T-cell (primary cell): ENCODE measurements at places on chromosomes 12 and 14. TPM values are rescaled to one million over a fixed set of nuclear protein-coding genes. Genes with fewer than 3 reads are reported as not detected.

Gene WIF1
- not detected for total RNA-seq

Gene OR4K17
- total RNA-seq: not detected

Gene HNF1A
- not detected for total RNA-seq

DNA sequence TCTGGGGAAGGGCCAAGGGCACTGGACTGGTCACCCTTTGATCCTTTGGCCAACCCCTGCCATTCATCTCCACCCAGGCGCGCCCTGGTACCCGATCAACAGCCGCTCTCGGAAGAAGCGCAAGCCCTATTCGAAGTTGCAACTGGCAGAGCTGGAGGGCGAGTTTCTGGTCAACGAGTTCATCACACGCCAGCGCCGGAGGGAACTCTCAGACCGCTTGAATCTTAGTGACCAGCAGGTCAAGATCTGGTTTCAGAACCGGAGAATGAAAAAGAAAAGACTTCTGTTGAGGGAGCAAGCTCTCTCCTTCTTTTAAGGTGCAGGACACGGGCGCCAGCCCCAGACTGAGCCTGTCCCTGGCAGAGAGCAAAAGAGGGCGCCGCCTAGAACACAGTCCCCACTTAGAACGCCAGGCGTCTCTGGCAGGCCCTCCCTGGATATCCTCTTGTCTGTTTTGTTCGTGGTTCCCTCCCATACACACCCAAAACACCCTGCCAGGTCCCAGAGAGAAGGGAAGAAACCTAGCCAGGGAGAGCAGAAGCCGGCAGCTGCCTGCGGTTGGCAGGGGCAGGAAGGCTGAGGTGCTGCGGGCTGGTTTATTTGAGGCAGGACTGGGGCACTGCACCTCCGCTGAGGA is 1.7 kb downstream of the HOXC12 start:
- DNase-seq: no peak
- H3K27ac ChIP-seq: no peak overlapping the region
- H3K4me3 ChIP-seq: no peak overlapping the region
- peaks cover 25% of the 10 kb centered on the region for H3K27me3 ChIP-seq
- no peaks in the 10 kb centered on the region for H3K36me3 ChIP-seq
- peaks cover 46% of the 10 kb centered on the region for H3K4me1 ChIP-seq

DNA sequence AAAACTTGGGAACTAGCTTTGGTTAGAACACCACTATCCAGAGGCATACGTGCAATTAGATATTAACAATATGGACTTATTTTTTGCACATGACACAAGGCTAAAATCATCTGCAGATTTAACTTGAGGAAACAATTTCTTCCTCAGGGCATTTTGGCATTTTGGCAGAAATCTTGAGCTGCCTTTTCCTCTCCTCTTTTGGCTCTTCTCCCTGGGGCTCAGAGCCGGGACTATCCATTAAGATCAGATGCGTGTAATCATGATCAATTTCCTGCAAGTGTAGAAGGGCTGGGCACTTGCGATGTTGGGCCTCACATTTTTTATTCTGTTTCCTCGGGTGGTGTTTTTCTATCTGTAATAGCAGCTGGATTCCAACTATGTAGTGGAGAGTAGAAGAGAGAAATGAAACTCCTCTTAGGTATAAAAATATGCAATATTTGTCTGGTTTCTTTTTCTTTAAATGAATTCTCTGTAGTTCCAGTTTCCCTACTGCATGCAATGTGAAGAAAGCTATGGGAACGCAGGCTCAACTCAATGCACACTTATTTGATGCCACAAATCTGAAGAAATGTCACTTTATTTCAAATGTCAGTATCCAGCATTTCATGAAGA is 1010.8 kb downstream of the FLRT2 start:
- no peak for DNase-seq
- H3K36me3 ChIP-seq: no peaks in the 10 kb centered on the region
- H3K27me3 ChIP-seq: no peaks in the 10 kb centered on the region
- H3K4me1 ChIP-seq: no peaks in the 10 kb centered on the region
- no peak overlapping the region for H3K27ac ChIP-seq

DNA sequence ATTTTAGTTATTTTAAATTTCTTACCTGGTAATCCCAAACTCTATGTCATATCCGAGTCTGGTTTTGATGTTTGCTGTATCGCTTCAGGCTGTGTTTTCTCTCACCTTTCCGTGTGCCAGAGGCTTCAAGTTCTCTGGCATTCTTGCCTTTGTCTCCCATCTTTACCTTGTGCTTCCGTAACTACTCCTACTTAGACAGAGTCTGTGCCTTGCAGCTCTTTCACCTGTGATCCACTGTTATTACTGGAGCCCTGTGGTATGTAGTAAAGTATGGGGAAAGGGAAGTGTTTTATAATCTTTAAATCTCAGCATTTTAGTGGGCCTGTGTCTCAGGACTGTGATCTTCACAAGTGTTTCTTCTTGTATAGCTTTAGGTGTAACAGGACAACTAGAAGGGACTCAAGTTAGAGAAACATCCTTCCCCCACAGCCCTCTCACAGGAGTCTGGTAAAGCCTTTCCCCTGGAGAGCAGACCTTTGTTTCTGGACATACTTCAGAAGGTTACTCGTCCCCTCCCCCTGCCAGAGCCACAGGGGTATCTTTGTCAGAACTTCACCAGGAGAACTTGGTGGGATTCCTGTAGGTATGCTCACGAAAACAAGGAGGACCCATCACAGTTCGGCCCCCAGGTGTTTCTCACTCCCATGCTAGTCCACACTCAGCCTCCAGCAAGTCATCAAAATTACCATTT is 11.1 kb downstream of the IFNG start:
- H3K4me3 ChIP-seq: no peak overlapping the region
- DNase-seq: no peak
- no peaks in the 10 kb centered on the region for H3K36me3 ChIP-seq
- H3K27me3 ChIP-seq: no peaks in the 10 kb centered on the region

DNA sequence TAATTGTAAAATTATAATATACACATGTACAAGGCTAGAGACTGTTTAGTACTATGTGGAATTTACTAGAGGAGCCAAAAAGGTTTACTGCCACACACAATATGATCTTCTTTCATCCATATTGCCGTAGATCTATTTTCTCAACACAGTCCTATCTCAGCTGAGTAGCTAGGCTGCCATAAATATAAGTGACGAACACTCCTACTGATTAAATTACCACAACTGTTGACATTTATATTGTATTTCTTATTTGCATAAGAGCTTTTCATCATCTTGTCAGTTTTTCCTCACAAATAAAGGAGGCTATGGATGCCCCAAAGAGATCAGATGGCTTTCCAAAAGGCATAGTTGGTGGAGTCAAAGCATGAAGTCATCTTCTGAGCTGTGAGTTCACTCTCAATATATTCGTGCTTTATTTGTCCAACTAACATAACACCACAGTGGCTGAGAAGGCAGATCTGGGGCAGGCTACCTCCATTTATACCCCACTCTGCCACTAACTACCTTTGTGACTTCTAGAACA is 78.6 kb downstream of the CCDC59 start:
- no peaks in the 10 kb centered on the region for H3K27me3 ChIP-seq
- H3K4me3 ChIP-seq: no peak overlapping the region
- H3K4me1 ChIP-seq: no peaks in the 10 kb centered on the region
- no peaks in the 10 kb centered on the region for H3K36me3 ChIP-seq

DNA sequence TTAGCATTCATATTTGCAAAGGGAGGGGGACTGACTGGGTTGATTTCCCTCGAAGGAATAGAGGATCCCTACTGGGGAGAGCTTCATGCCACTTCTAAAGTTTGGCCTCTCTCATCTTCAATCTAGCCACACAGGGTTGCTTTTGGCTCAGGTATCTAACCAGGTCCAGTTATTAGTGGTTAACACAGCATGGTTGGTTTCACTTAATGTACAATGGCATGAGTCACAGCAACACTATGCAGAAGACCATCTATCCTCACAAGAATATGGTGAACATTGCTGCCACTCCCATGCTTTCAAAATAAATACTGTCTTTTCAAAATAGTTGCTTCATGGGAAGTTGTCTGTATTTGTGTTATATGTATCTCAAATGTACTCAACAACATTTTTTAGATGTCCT is 6.6 kb upstream of the RAB3IP start:
- no peak overlapping the region for H3K4me3 ChIP-seq
- H3K27me3 ChIP-seq: no peaks in the 10 kb centered on the region
- no peak overlapping the region for H3K27ac ChIP-seq
- H3K36me3 ChIP-seq: no peaks in the 10 kb centered on the region
- no peaks in the 10 kb centered on the region for H3K4me1 ChIP-seq
